ENCODE measurements at places on chromosomes 16 and 17.

- no peak for DNase-seq
These were observed 669 bp downstream of the RNF167 start for GRCh38 chr17:4940555-4941318.

DNA sequence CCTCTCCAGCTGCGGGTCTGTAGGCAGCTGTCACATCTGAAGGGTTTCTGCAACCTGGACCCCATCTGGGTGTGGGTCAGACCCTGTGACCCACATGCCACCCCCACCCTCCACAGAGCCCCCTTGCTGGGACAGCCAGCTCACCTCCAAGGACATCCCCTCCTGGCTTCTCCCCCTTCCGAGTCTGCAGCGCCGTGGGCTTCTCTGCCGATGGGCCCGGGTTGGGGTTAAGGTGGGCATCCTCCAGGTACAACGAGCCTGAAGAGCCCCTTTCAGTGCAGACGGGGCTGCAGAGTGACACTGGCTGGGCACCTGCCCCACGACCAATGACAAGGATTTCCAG lies 28.9 kb downstream of the OR1D5 start:
- no peak for DNase-seq

GRCh38 chr16:84741340-84741830 lies 41.6 kb downstream of the USP10 start:
- DNase-seq = no peak

GRCh38 chr16:23306199-23307100 lies 4.3 kb downstream of the SCNN1B start:
- DNase-seq = no peak

- no peak for DNase-seq
These were observed 12.2 kb upstream of the WNT9B start for GRCh38 chr17:46839211-46839610.
